Activated CD8-positive, alpha-beta memory T cell treated with anti-CD3 and anti-CD28 coated beads, Interleukin-2, amount 10 ng/mL, durations not matched to agents 7 days and 5 days (primary cell): ENCODE measurements at places on chromosomes 2 and 18. TPM values are rescaled to one million over a fixed set of nuclear protein-coding genes. Genes with fewer than 3 reads are reported as not detected.

Gene ARHGAP15
- 152 TPM for total RNA-seq

DNA sequence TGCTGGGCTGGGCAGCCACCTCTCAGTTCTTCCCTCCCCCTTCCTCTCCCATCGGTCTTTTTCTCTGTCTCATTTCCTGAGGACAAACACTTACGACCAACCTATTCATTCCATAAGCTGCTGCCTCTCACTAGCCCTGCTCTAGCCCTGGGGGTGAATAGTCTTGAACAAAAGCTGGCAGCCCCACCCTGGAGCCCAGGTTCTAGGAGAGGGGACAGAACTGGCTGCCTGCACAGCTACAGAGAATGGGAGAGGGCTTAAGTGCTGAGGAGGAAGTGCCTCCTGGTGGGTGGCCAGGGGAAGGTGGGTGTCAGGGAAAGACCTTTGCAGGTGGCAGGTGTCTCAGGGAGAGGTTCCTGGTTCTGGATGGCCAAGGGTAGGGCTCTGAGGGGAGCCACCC is 22.8 kb downstream of the ANO7 start:
- H3K4me3 ChIP-seq: no peak overlapping the region
- peaks cover 5% of the 10 kb centered on the region for H3K27me3 ChIP-seq
- H3K4me1 ChIP-seq: no peaks in the 10 kb centered on the region
- no peaks in the 10 kb centered on the region for H3K36me3 ChIP-seq
- no peak for DNase-seq
- no peak overlapping the region for H3K27ac ChIP-seq

- no peak overlapping the region for H3K4me3 ChIP-seq
- H3K27me3 ChIP-seq: peaks cover 4% of the 10 kb centered on the region
- no peak overlapping the region for H3K27ac ChIP-seq
- no peaks in the 10 kb centered on the region for H3K4me1 ChIP-seq
- H3K36me3 ChIP-seq: no peaks in the 10 kb centered on the region
These were observed 141.9 kb downstream of the MTCL1 start for GRCh38 chr18:8847066-8847755.

- DNase-seq: no peak
- H3K4me1 ChIP-seq: peaks cover 19% of the 10 kb centered on the region
- H3K27me3 ChIP-seq: no peaks in the 10 kb centered on the region
- peaks cover 8% of the 10 kb centered on the region for H3K36me3 ChIP-seq
These were observed 533 bp downstream of the DHX57 start for GRCh38 chr2:38875227-38875575.

Gene GALNT14
- total RNA-seq: 0.42 TPM

Gene EIF2AK2
- total RNA-seq: 175 TPM

- no peak for DNase-seq
- H3K27me3 ChIP-seq: no peaks in the 10 kb centered on the region
- H3K4me1 ChIP-seq: no peaks in the 10 kb centered on the region
- H3K36me3 ChIP-seq: peaks cover 23% of the 10 kb centered on the region
- no peak overlapping the region for H3K4me3 ChIP-seq
These were observed 82.0 kb downstream of the ATAD2B start for GRCh38 chr2:23844905-23845304.

GRCh38 chr18:8439055-8439454 is 170.2 kb upstream of the RAB12 start:
- no peak overlapping the region for H3K27ac ChIP-seq
- no peak for DNase-seq
- H3K4me1 ChIP-seq: no peaks in the 10 kb centered on the region
- no peak overlapping the region for H3K4me3 ChIP-seq

- no peak overlapping the region for H3K4me3 ChIP-seq
- H3K36me3 ChIP-seq: no peaks in the 10 kb centered on the region
- DNase-seq: no peak
These were observed 71.5 kb upstream of the CTDP1 start for GRCh38 chr18:79608069-79608468.

- no peak overlapping the region for H3K27ac ChIP-seq
- no peaks in the 10 kb centered on the region for H3K4me1 ChIP-seq
- H3K36me3 ChIP-seq: no peaks in the 10 kb centered on the region
- H3K27me3 ChIP-seq: peaks cover 13% of the 10 kb centered on the region
- DNase-seq: no peak
These were observed 58.2 kb upstream of the PKDCC start for GRCh38 chr2:41989501-41990180.

DNA sequence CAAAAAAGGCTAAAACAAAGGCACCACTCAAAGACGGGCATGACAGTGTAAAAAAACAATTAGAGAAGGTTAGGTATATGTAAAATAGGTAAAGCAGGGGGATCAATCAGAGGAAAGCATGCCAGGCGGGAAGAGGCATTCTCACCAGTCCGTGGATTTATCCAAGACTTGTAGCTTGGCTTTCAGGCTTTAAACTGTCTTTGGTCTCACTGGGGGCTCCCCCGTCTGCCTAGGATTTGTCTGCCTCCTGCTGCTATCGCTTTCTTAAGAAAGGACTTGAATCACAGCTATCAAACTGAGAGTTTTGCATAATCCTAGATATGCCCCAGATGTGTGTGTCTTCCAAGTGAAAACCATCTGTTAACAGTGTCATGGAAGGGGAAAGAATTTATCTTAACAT is 11.1 kb upstream of the GORASP2 start:
- H3K4me1 ChIP-seq: no peaks in the 10 kb centered on the region
- no peaks in the 10 kb centered on the region for H3K27me3 ChIP-seq
- H3K27ac ChIP-seq: no peak overlapping the region
- no peak for DNase-seq
- peaks cover 17% of the 10 kb centered on the region for H3K36me3 ChIP-seq

DNA sequence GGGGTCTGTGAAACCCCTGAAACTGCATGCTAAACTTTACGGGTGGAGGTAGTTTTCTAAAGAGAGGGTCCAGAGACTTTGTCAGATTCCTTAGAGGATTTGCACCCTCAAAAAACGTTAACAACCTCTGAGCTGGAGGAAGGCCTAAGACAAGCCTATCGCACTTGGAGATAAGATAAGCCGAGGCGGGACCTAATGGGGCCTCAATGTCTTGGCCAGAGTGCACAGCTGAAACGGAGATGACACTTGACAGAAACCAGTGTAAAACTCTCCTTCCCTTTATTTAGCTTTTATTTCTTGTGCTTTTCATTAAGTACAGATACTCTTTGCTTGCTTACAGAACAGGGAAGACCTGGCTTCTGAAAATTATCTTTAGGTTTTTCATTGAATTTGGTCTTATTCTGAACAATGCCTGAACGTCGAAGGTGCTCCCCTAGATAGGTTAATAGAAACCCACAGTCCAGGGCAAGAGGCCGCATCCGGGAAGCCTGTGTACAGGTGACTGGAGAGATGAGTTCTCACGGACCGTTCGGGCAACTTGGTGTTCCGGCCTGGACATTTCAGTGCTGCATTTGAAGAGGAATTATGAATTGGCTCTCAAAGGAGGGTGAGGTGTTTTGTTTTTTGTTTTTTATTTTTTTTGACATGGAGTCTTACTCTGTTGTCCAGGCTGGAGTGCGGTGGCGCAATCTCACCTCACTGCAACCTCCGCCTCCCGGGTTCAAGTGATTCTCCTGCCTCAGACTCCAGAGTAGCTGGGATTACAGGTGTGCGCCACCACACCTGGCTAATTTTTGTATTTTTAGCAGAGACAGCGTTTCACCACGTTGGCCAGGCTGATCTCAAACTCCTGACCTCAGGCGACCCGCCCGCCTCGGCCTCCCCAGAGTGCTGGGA is 49.7 kb downstream of the SH3BP4 start:
- DNase-seq: no peak
- no peaks in the 10 kb centered on the region for H3K27me3 ChIP-seq
- no peaks in the 10 kb centered on the region for H3K36me3 ChIP-seq
- no peaks in the 10 kb centered on the region for H3K4me1 ChIP-seq

DNA sequence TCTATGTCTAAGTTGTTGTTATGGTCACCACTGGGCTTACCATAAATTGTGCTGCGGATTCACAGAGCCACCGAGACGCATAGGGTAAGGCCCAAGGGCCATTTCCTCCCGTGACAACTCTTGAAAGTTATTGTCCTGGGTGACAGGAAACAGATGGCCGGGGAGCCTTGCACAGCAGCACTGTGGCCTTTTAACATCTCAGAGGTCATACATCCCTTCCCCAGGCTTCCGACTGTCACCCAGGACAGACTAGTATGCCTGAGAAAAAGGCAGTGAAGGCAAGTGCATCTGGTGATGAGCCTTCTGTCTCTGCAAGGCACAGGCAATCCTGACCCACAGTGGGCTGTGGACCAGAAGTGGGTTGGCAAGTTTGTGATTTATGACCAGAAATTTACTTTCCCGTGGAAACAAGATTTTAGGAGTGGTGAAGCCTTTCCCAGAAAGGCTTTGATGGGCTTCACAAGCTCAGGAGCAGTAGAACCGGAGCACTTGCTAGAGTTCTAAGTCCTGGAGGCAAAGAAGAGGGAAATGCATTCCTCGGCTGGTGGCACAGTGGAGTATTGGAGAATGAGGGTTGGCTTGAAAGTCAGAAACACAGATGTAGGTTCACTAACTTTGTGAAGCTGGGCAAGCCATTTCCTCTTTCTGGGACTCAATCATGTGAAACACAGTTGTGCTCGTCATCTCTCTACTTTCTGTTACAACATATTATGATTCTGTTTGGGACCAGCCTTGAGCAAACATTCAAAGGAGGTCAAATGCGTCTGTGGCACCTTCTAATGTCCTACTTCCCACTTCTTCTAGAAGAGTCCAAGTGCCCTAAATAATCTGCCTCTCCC is 2.0 kb upstream of the CAPN14 start:
- H3K4me1 ChIP-seq: peaks cover 40% of the 10 kb centered on the region
- H3K27ac ChIP-seq: no peak overlapping the region
- H3K27me3 ChIP-seq: peaks cover 20% of the 10 kb centered on the region
- H3K4me3 ChIP-seq: no peak overlapping the region
- H3K36me3 ChIP-seq: no peaks in the 10 kb centered on the region
- DNase-seq: no peak

GRCh38 chr2:7471185-7471584 is 554.0 kb downstream of the RNF144A start:
- DNase-seq: no peak
- no peak overlapping the region for H3K27ac ChIP-seq
- no peak overlapping the region for H3K4me3 ChIP-seq
- H3K27me3 ChIP-seq: no peaks in the 10 kb centered on the region
- peaks cover 54% of the 10 kb centered on the region for H3K4me1 ChIP-seq
- peaks cover 19% of the 10 kb centered on the region for H3K36me3 ChIP-seq

- peaks cover 11% of the 10 kb centered on the region for H3K27me3 ChIP-seq
- no peak overlapping the region for H3K27ac ChIP-seq
- H3K4me3 ChIP-seq: no peak overlapping the region
- H3K36me3 ChIP-seq: no peaks in the 10 kb centered on the region
- DNase-seq: no peak
These were observed 7.7 kb downstream of the CCL20 start for GRCh38 chr2:227821043-227821942.

- H3K4me3 ChIP-seq: no peak overlapping the region
- H3K27ac ChIP-seq: no peak overlapping the region
- no peaks in the 10 kb centered on the region for H3K36me3 ChIP-seq
- H3K4me1 ChIP-seq: no peaks in the 10 kb centered on the region
These were observed 37.4 kb downstream of the SH3BP4 start for GRCh38 chr2:234989183-234989701.

GRCh38 chr2:225100856-225101294 is 58.6 kb upstream of the DOCK10 start:
- no peak overlapping the region for H3K27ac ChIP-seq
- no peaks in the 10 kb centered on the region for H3K27me3 ChIP-seq
- no peaks in the 10 kb centered on the region for H3K36me3 ChIP-seq
- H3K4me3 ChIP-seq: no peak overlapping the region

DNA sequence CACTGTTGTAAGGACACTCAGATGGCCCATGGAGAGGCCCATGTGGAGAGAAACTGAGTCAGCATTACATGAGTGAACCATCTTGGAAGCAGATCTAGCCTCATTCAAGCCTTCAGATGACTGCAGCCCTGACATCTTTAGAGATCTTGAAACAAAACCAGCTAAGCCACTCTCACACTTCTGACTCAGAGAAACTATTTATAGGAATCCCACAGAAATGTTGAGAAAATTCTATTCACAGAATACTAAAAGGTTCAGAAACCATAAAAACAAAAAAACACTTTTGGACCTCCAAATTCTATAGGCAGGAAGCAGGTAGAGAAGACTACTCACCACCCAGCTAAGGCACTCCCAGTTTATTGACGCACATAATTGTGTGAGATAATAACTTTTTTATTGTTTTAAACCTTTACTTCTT is 8.7 kb downstream of the TMEM169 start:
- H3K27me3 ChIP-seq: peaks cover 3% of the 10 kb centered on the region
- peaks cover 6% of the 10 kb centered on the region for H3K36me3 ChIP-seq
- peaks cover 25% of the 10 kb centered on the region for H3K4me1 ChIP-seq
- H3K27ac ChIP-seq: peak overlapping the region; percentile 63

Gene NMUR1
- total RNA-seq: 8.6 TPM

Gene DPYSL5
- total RNA-seq: not detected

DNA sequence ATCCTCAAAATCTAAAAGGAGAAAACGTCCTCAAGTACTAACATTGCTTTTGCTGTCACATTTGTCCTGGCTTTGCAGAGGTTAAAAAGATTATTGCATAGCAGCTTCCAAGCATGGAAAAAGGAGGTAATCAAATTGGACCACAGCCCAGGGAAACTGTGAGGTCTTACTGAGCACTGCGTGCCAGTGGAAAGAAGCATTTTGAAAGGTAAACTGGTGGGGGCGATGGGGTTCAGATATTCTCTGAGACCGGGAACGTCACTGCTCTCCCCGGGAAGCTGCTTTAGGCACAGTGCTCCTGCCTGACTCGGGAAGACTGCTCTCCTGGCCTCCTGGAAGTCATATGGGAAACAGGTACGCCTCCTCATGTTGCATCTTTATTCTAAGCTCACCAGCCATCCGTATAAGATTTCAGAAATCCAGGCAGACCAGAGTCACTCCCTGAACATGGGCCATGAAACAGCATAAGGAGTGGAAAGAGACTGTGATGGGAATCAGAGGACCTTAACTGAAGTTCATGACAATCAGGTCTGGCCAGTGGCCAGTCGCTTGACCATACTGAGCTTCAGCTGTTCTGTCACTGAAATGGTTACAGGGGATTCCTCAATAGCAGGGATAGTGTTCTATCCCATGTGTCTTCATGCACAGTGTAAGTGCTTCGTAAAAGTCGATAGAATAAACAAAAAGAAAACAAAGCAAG is 284.1 kb downstream of the TRIB2 start:
- H3K36me3 ChIP-seq: no peaks in the 10 kb centered on the region
- peaks cover 10% of the 10 kb centered on the region for H3K27me3 ChIP-seq
- H3K4me1 ChIP-seq: peaks cover 3% of the 10 kb centered on the region
- no peak for DNase-seq
- H3K27ac ChIP-seq: no peak overlapping the region

GRCh38 chr2:102460467-102460866 is 12.6 kb upstream of the SLC9A4 start:
- no peak overlapping the region for H3K27ac ChIP-seq
- H3K27me3 ChIP-seq: peaks cover 29% of the 10 kb centered on the region
- H3K4me1 ChIP-seq: peaks cover under 1% of the 10 kb centered on the region
